ENCODE measurements at places on chromosomes 3 and 15.

GRCh38 chr3:168975576-168975975 is 687.9 kb downstream of the MECOM start:
- DNase-seq, result no peak

DNA sequence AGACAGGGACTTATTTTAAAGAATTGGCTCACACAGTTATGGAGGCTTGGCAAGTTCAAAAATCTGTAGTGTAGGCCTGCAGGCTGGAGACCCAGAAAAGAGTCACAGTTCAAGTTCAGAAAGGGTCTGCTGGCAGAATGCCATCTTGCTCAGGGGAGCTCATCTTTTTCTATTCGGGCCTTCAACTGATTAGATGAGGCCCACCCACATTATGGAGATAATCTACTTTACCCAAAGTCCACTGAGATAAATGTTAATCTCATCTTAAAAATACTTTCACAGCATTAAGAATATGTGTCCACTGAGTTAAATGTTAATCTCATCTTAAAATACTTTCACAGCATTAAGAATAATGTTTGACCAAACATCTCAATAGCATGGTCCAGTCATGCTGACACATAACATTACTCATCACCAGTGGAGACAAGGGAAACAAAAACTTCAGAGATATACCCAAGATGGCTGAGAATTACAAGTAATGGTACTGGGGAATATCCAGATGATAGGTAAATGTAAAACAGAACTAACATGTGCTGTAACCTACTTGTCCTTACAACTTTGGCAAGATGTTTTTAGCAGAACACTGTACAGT is 74.3 kb upstream of the STAC start:
- DNase-seq, result no peak

DNA sequence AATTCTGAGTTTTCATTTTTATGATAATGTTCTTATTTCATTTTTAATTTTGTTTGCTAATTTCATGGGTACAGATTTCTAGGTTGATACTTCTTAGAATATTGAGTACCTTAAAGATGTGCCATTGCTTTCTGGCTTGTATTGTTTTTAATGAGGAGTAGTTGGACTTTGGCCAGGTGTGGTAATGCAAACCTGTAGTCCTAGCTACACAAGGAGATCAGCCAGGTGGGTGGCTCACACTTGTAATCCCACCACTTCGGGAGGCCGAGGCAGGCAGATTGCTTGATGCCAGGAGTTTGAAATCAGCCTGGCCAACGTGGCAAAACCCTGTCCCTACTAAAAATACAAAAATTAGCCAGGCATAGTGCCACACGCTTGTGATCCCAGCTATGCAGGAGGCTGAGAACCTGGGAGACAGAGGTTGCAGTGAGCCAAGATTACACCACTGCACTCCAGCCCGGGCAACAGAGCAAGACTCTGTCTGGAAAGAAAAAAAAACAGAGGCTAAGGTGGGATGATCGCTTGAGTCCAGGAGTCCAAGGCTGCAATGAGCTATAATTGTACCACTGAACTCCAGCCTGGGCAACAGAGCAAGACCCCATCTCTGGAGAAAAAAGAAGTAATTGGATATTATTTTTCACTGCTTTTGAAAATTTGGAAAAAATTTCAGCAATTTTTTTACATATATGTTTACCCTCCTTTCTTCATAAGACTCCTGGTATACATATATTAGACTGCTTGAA is 198.0 kb downstream of the ALCAM start:
- no peak for DNase-seq

- no peak for DNase-seq
Observed at GRCh38 chr15:60115579-60116380, 111.7 kb downstream of the FOXB1 start.

DNA sequence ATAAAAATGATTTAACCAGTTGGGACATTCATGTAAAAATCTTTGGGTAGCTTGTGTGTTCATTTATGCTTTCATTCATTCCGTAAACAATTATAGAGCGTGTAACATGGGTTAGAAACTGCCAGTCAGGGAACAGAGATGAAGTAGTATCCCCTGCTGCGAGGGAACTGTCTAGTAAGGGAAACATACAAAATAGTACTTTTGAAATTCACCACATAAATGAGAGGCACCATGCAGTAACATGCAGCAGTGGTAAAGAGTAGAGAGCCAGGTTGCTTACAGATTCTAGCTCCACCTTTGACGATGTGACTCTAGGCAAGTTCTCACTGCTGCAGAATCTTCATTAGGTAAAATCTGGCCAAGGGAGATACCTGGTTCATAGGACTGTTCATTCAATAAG is 938 bp downstream of the DZIP3 start:
- no peak for DNase-seq

DNA sequence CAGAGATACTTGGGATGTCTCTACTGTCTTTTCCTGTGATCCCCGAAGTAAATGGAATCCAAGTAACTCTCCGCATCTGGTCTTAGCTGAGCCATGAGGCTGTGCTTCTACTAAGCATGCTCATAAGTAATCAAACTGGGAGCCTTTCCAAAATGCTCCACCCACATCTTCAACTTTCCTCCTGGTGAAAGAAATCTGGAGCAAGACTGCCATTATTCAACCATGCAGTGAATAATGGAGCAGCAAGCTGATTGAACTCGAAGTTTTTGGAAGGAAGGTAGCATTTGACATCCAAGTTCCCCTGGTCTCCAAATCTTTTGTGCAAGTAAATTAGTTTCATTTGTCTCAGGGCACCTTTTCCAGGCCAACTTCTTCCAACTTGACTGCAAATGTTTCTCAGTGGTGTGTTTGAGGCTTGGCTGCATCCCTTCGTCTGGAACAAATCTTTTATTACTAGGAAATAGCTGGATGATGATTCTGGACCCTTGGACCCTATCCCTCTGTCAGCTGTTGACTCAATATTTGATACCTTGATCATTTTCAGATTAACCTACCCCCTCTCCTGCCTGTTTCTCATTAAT is 19.4 kb downstream of the GXYLT2 start:
- no peak for DNase-seq

GRCh38 chr3:6301626-6302025 is 559.3 kb upstream of the GRM7 start:
- DNase-seq, result no peak

- DNase-seq, result no peak
Observed at GRCh38 chr3:171088964-171089754, 62.6 kb upstream of the SLC2A2 start.

- DNase-seq, result no peak
Observed at GRCh38 chr3:64915778-64916177, 228.0 kb upstream of the ADAMTS9 start.

DNA sequence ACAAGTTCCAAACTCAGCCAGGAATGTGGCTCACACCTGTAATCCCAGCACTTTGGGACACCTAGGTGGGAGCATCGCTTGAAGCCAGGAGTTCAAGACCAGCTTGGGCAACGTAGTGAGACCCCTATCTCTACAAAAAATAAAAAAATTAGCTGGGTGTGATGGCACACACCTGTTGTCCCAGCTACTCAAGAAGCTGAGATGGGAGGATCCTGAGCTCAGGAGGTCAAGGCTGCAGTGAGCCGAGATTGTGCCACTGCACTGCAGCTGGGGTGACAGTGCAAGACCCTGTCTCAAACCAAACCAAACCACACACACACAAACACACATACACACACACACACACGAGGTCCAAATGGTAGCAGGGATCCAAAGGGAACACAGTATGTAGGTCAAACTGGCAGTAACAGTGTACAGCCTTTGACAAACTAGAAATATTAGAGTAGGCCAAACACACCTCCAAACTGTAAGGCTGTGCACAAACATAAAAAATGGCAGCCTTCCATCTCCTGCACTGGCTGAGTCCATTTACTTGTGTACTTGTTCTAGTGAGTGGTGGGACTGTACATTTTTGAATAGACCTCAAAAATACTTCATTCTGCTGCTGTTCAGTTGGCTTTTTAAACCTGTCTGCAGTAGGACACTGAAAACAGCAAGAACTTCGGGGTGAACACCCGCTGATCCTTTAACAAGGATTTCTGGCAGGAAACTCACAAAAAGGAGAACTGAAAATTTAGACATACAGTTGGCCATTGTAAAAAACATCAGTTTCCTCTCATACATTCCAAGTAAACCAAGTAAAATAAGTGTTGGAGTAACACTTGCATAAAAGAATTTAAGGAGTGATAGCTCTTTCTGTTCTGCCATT is 33.6 kb downstream of the INTS14 start:
- no peak for DNase-seq

- DNase-seq, result no peak
Observed at GRCh38 chr3:151276687-151277042, 1.7 kb downstream of the P2RY14 start.

DNA sequence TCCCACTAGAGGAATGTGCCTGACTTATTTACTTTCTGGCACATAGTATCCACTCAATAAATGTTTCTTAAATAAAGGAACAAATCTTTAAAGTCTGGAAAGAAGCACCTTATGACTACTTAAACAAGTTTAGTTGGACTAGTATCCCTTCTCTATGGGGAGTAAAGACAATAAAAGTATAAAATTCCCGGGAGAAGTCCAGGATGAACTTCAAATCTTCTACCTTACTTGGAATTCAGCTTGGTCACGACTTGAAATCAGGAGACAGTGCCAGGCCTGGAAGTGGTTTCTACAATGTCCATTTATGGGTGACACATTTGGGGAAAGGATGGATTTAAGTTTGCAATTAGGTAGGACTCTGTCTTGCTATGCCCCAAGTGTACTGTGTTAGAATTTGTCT is 196.5 kb downstream of the NR1D2 start:
- DNase-seq, result no peak

DNA sequence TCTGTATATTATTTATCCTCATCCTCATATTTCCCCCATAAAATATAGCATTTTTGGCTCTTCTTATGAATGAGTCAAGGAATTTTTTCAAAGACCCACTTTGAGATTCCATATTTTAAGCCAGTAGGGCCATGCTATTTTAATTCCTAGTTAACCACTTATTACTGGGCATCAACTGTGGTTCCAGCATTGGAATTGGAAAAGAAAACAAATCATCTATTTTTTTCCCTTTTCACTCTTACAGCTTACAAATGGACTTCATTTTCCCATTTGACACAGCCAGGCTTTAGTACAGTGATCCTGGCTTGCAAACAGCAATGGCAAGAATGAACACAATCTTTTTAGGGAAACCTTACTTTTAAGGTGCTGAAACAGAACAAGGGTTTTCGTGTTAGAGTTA is 19.4 kb upstream of the PLCL2 start:
- no peak for DNase-seq

GRCh38 chr15:44029940-44030568 is 165.0 kb downstream of the FRMD5 start:
- DNase-seq, result no peak

DNA sequence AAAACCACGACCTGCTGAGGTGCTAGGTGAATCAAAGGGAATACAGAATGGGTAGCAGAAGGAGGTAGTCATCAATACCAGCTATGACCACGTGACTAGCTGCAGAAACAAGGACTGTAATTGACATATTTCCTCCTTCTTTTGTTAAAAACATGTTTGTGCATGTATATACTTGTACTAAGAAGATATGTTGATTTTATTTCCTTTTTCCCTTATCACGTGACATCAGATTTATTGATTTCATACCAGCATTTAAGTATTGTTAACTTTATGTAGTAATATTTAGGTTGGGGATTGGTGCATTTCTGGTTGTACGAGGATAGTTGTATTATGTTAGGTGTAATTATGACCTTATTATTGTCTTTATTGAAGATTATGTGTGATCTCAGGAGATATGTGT is 36.2 kb downstream of the PEX5L start:
- DNase-seq, result no peak

GRCh38 chr3:173568623-173569022 is 171.1 kb downstream of the NLGN1 start:
- DNase-seq, result no peak

DNA sequence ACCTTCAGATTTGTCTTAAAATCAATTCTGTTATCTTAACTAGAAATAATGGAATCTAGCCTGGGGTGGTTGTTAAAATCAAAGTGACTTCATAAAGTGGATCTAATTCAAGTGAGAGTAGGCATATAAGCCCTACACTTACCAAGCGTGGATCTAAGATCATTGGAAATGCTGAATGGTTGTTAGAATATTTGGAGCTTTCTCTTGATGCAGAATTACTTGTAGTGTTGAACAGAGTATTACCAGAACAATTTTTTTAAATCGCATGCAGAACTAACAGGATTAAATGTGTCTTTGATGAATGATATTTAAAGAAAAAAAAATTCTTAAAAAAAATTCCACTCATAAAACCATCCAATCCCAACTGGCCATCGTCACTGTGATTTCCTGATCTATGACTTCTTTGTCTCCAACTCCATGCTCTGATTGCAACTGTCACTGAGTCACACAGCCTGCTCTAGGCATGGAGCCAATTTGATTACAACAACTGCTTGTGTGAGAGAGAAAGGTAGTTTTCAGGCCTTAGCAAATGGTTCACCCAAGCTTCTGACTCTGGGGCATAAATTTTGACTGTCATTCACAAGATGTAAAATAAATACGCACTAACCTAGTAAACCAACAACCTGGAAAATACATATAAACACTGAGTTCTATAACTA is 25.9 kb upstream of the SPRED1 start:
- DNase-seq, result no peak

DNA sequence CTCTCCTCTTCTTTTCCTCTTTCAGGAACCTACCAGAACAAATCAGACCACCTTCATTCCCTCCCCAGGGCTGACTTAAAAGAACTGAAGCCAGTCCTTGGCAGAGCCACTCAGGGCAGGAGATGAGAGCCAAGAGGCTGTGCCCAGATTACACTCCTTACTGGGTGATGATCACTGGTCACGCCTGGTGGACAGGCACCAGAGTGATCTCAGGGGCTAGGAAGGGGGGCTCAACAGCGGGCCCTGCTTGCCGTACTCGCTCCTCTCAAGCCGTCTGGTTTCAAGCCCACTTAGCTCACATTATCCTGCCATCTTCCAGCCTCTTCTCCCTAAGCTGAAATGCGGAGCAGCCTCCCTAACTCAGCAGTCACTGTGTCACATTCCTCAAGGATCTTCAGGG is 1.7 kb upstream of the FAH start:
- no peak for DNase-seq

- DNase-seq, result no peak
Observed at GRCh38 chr3:56253941-56254665, 214.2 kb downstream of the ERC2 start.

DNA sequence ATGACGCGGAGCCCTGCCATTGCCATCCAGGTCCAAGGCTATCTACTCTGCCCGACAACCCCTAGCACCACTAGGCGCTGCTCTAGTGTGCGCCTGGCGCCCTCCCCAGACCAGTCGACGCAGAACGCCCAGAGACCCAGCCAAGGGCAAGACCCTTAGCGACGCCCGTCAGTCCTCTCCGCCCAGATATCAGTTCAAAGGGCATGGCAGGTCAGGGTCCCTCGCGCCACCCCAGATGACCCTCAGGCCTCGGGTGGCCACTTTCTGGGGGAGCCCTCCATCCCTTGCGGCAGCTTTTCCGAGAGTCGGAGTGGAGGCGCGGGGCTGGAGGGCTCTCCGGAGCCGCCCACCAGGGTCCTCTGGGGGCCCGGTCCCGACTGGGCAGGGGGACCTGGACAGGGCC is 371 bp upstream of the CLSTN2 start:
- DNase-seq, result no peak

- DNase-seq, result no peak
Observed at GRCh38 chr15:70016511-70016994, 81.2 kb downstream of the TLE3 start.
